ENCODE measurements at places on chromosomes 1 and 21.

DNA sequence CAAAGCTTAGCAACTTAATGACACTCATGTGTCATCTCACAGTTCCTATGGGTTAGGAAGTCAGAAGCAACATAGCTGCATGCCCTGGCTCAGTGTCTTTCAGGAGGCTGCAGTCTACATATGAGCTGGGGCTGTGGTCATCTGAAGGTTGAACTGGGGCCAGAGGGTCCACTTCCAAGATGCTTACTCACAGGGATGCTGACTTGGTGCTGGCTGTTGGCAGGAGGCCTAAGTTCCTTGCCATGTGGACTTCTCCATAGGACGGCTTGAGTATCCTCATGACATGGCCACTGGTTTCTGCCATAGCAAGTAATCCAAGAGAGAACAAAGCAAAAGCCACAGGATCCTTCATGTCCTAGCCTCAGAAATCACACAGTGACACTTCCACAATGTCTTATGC, 12.1 kb upstream of the FAM43B start:
- no peak for DNase-seq

- no peak for DNase-seq
Measured at GRCh38 chr1:116278541-116278866, 94.5 kb upstream of the ATP1A1 start.

DNA sequence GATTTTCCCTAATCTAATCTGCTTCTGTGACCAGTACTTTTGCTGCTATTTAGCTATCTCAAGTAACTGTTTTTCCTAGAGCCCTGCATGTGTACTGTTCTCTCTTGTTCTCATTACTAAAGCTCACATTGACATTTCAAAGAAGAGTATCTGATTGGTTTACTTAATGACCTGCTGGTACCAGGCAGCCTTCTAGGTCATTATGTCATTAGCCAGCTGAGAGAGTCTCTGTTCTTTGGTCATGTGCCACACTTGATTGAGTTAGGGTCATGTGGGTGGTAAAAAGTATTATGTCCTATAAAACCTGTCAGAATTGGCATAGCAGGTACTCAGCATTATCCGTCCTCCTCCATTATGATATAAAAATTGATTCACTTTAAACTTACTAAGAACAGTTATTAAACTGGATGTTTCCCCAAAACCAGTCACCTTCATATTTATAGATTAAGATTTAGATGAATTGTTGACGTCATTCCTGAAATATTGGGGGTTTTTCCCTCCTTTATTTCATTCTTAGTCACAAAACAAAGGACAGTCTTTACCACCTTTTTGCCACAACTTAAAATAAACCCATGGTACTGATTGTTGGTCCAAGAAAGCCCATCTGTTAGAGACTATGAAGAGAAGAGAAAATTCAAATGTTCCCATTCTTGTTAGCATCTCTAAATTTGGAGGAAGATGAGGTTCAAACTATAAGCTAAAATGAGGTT, 22.2 kb downstream of the FNDC5 start:
- DNase-seq = no peak

DNA sequence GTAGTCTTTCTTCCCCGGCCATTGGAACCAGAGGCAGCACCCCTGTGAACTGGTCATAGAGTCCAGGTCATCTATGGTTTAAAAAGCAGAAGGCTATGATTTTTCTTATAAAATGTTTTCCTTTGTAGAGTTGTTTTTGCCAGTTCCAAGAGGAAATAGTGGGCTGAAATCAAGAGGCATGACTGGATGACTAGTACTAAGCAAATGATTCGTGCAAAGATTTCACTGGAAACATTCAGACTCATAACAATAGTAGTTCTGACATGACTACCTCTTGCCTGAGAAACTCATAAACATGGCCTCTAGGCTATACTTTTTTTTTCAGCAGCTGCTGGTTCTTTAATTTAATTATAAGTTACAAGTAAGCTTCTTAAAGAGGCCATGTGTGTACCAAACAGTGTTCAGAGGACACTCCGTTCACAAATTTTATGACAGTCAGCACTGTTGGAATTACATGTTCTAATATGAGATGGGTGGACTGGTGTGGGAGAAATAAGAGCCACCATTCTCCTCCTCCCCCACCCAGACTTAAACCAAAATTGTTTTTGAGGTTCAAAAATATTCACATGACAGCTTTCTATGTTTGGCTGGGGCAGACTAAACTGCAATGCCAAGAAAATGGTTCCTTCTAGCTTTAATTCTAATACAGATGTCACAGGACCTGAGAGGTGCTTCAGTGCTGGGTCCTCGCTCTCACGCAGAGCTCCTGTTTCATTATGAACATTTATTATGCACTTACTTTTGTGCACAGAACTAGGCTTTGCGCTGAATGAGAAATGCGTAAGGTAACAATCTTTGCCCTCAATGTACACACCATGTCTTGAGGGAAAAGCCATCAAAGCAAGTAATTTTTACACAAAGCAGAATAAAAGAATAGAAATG, 147.5 kb downstream of the ZC3H11B start:
- DNase-seq = no peak

GRCh38 chr1:73100216-73100615, 817.9 kb upstream of the NEGR1 start:
- no peak for DNase-seq

DNA sequence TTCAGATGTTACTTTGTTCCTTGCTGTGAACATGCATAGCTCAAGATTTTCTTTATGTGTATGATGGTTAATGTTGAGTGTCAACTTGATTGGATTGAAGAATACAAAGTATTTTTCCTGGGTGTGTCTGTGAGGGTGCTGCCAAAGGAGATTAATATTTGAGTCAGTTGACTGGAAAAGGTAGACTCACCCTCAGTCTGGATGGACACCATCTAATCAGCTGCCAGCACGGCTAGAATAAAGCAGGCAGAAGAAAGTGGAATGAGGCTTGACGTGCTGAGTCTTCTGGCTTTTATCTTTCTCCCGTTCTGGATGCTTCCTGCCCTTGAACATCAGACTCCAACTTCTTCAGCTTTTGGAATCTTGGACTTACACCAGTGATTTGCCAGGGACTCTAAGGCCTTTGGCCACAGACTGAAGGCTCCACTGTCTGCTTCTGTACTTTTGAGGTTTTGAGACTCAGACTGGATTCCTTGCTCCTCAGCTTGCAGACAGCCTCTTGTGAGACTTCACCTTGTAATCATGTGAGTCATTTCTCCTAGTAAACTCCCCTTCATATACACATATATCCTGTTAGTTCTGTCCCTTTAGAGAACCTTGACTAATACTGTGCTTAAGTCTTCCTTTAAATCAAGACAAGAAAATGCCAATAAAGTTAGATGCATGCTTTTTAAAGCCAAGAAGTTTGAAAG, 626.6 kb downstream of the KCNT2 start:
- DNase-seq = no peak

DNA sequence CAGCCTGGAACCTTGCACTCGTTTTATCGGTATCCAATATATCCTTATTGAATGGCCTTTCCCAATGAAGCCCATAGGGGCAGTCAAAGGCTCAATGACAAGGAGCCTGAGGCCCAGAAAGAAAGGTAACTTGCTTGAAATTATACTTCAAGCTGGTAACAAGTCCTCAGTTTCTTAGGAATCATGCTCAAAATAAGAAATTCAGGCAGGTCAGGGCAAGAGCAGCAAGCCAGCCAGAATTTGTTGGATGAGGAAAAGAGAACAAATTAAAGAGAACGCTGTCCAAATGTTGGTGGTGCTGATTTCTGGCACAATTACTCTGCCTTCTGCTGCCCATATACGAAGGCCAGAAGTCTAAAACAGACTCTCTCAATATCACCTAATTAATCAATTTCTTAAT, 77.6 kb downstream of the DDX20 start:
- no peak for DNase-seq

- DNase-seq = no peak
Measured at GRCh38 chr1:13860031-13860430, 160.0 kb downstream of the PRDM2 start.

DNA sequence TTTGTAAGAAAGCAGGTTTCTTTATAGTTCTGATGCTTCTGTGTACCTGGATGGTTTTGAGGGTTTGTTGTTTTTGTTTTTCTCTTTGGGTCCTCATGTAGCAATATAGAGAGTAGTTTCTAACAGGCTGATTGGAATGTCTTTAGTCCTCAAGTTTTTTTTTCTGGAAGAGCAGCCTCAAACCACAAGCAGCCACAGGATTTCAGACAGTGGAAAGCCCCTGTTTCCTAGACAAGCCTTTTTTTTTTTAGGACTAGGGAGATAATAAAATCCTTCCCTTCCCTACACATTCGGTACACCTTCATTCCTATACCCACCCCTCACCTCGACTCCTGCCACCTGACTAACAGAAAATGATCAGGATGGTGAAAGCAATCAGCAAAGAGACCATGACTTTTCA, 47.6 kb downstream of the ACP6 start:
- DNase-seq = no peak

DNA sequence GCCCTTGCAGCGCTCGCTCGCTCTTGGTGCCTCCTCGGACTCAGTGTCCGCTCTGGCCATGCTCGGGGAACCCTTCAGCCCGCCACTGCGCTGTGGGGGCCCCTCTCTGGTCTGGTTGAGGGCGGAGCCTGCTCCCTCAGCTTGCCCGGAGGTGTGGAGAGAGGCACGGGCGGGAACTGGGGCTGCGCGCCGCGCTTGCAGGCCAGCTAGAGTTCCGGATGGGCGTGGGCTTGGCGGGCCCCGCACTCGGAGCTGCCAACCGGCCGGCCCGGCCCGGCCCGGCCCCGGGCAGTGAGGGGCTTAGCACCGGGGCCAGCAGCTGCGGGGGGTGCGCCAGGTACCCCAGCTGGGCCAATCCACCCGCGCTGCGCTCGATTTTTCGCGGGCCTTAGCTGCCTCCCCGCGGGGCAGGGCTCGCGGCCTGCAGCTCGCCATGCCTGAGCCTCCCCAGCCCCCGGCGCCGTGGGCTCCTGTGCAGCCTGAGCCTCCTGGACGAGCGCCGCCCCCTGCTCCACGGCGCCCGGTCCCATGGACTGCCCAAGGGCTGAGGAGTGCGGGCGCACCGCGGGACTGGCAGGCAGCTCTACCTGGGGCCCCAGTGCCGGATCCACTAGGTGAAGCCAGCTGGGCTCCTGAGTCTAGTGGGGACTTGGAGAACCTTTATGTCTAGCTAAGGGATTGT, 217.0 kb upstream of the PKN2 start:
- DNase-seq = no peak

- peak; percentile 33 for DNase-seq
Measured at GRCh38 chr1:230167419-230167852, 100.4 kb downstream of the GALNT2 start.

GRCh38 chr1:5370311-5370710, 621.9 kb downstream of the NPHP4 start:
- DNase-seq = no peak

- no peak for DNase-seq
Measured at GRCh38 chr1:9315411-9316079, 22.9 kb downstream of the SPSB1 start.

DNA sequence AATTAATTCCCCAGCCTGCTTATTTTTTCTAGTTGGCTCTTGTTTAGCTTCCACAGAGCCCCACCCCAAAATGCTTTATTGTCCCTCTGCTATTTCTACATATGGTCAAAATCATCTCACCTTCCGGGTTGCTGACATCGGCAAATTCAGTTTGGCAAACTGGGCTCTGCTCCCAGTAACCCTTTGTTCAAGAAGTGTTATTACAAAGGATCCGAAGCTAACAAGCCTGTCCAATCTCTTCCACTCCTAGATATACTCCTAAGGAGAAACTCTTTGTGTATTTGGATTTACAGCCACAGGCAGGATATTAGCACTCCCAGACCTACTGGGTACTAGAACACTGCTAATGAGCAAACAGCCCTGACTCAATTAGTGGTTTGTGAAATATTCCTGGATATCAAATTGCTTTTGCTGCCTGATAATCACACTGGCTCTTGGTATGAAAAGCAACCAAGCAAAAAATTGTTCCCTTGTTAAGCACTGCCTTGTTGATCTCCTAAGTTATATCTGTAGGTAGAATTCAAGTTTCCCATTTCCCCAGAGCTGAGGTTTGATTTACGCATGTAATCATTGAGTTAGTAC, 4.0 kb downstream of the JUN start:
- DNase-seq = no peak

DNA sequence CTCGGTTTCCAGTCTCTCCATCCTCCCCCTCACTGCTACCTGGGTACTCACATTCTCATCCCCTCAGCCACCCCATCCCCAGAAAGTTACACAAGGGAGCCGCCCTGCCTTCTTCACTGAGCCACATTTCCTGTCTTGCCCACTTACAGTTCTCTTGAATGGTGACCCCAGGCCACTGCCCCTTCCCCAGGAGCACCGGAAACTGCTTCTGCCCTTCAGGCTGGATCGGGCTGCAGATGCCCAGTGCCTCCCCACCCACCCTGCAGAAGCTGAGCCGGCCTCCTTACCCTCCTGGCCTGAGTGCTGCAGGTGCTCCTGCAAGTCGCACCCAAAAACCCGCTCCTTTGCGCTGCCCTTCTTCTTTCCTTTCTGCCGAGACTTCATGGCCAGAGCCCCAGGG, 450 bp downstream of the ARHGAP30 start:
- no peak for DNase-seq

- no peak for DNase-seq
Measured at GRCh38 chr1:213060836-213061235, 9.8 kb downstream of the RPS6KC1 start.

DNA sequence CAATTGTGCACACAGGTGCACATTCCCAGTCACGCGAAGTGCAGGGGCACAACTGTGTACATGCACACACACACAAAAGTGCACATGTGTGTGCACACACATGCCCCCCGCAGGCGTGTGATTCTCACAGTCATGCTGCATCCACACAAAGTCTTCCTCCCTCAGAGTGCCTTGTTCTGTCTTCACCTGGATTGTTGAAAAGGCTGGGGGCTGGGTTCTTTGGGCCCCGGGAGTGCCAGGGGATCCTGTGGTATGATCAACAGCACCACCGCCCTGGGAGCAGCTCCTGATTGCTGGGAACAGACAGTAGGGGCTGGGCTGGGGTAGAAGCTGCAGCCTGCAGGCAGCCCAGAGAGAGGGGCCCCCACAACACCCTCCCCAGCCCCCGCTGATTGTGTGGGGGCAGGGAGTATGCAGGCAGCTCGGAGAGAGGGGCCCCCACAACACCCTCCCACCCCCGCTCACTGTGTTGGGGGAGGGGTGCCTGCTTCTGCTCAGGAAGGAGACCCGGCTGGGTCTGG, 3.4 kb downstream of the COL18A1 start:
- DNase-seq = no peak

DNA sequence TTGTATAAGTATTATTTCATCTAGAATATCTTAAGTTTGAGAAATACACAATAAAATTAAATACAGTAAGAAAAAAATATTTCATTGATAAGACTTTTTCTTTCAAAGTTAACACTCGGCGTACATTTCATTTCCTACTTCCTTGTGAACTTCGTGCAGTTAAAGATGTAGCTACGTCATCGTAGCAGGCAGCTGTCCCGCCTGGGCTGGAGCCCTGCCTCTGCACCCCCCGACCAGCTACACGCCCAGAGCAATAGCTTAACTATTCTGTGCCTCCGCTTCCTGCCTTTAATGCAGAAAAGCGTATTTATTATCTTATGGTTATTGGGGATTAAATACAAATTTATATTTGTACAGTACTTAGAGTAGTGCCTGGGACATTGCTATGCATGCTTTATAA, 53.5 kb downstream of the CLSTN1 start:
- DNase-seq = no peak
